Esophagus squamous epithelium (tissue), 5 donors: ENCODE measurements at places on chromosomes 7 and 10.

- DNase-seq: no peak
Measured at GRCh38 chr10:98170249-98171117, 36.0 kb downstream of the R3HCC1L start.

DNA sequence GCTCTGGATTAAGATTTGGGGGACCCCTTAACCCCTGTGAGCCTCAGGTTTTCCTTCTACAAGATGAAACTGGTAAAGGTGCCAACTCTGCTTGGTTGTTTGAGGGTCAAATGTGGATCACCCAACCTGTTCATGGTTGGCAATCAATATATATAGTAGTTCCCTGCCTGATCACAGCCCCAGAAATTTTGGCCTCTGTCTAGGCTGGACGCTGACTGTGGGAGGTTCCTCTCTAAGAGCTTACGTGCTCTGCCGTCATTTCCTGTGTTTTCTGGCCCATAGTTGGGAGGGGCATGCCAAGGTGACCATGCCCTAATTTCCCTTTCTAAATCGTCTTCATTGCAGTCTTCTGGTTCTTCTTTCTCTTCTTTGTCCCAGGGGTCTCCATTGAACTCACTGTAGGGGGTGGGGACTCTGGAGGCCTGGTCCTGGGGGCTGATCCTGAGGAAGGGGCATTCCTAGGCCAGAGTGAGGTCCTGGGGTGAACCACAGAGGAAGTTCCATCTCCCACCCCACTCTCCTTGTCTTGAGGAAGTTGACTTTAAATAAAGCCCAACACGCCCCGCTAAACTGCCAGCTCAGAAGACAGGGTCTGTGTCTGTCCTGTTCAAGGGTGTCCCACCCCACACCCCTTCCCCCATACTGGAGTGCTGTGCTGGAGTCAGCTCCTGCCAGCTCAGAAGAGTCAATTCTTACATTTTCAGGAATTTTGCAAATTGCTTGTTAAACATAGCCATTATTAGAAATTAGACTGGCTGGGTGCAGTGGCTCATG lies 98.9 kb upstream of the SDK1 start:
- no peak for DNase-seq

DNA sequence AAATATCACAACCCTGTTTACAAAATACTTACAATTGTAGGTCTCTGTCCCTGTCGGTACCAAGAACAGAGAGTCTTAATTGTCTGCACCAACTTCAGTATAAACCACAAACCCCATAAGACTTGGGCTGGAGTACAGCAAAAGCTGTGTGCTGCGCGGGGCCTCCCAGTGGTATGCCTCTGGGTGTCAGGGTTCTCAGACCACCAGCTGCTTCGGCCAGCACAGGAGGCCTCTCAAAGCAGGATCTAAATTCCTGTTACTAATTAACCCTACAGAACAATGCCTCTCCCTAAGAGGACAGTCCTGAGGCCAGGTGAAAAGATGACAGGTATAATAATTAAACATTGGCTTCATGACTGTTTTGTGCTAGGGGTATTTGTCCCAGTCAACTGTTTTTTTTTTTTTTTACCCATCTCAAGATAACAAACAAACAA lies 957 bp upstream of the SVIL start:
- no peak for DNase-seq

GRCh38 chr7:130461272-130461671 lies 20.5 kb upstream of the CEP41 start:
- DNase-seq: no peak

DNA sequence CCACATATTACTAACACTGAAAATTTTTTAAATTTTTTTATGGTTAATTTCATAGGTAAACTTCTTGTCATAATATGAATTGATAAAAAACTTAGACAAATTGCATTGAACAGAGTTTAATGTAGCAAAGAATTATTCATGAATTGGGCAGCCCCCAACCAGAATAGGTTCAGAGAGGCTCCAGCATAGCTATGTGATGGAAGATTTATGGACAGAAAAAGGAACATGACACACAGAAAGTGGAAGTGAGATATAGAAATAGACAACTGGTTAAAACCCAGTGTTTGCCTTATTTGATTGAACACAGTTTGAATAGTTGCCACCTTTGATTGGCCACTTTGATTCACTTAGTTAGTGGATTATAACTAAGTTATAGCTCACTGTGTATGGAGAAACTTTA lies 87.2 kb downstream of the AHR start:
- no peak for DNase-seq

DNA sequence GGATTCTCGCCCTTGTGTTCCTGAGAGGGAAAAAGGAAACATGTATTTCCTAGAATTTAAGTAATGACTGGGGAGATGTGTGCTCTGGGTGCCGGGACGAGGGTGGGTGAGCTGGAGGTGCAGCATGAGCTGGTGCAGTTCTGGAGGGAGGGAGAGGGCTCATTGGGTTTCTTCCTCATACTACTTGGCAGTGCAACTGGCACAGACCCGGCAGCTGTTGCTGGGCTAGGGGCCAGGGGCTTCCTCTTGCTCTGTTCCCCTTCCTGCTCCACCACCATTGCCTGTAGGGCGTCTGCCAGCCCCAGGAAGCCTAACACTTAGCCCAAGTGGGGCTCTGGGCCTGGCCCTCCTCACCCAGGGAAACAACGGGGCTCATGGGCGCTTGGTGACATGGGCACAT lies 5.9 kb downstream of the RET start:
- DNase-seq: no peak

- DNase-seq: no peak
Measured at GRCh38 chr10:97490592-97490991, 7.6 kb downstream of the MMS19 start.

- no peak for DNase-seq
Measured at GRCh38 chr7:35647171-35647574, 47.8 kb downstream of the HERPUD2 start.

GRCh38 chr7:17362439-17363105 lies 64.1 kb downstream of the AHR start:
- DNase-seq: no peak

GRCh38 chr10:15123749-15124184 lies 26.6 kb downstream of the RPP38 start:
- DNase-seq: no peak

GRCh38 chr7:5714657-5715337 lies 66.7 kb downstream of the RNF216 start:
- no peak for DNase-seq

DNA sequence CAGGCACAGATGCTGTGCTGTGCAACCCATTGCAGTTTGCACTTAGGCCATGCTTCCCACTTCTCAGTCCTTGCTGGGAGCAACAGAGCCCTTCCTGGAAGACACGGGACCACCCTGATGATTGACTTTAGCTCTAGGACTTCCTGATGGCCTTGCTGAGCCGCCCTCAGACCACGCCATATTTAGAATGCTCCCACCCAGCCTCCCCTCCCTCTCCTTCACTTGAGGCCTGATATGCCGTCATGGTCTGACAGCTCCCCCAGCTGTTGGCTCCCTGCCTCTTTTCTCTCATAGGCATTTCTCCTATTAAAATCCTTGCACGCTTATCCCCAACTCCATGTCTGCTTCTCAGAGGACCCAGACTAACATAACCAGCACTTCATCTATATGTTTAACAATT lies 29.4 kb upstream of the GATAD1 start:
- DNase-seq: no peak

- DNase-seq: no peak
Measured at GRCh38 chr7:80161466-80161865, 26.8 kb downstream of the GNAI1 start.

DNA sequence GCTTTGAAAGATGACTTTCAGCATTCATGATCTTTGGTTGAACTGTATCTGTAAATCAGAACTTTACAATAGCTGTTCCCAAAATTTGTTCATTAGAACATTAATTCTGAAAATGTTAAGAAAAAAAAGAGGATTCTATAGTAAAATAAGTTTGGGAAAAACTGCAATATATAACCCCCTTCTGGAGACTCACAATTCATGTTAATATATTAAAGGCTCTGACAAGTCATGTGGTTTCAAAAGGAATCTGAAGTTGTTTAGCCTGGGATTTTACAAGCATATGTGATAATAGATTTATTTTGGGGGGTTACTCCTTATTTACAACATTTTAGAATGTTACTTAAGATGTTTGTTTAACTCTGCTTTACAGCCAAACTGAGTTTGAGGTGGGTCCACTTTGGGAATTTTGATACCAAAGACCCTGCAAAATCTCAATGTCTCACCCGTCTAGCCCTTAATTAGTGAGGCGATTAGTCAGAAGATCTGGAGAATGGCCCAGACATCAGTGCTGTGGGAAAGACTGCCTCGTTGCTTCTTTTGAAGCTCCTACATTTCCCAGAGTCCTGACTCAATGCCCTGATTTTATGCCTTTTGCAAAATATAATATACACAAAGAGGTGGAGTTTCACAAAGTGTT lies 40.0 kb downstream of the CDK1 start:
- DNase-seq: no peak

GRCh38 chr7:40629891-40630290 lies 495.1 kb downstream of the SUGCT start:
- no peak for DNase-seq

GRCh38 chr10:45235798-45236220 lies 79.6 kb downstream of the OR13A1 start:
- DNase-seq: no peak

GRCh38 chr10:128400564-128400963 lies 274.3 kb upstream of the MKI67 start:
- DNase-seq: no peak

GRCh38 chr10:9060314-9060713 lies 1005.8 kb downstream of the GATA3 start:
- no peak for DNase-seq

DNA sequence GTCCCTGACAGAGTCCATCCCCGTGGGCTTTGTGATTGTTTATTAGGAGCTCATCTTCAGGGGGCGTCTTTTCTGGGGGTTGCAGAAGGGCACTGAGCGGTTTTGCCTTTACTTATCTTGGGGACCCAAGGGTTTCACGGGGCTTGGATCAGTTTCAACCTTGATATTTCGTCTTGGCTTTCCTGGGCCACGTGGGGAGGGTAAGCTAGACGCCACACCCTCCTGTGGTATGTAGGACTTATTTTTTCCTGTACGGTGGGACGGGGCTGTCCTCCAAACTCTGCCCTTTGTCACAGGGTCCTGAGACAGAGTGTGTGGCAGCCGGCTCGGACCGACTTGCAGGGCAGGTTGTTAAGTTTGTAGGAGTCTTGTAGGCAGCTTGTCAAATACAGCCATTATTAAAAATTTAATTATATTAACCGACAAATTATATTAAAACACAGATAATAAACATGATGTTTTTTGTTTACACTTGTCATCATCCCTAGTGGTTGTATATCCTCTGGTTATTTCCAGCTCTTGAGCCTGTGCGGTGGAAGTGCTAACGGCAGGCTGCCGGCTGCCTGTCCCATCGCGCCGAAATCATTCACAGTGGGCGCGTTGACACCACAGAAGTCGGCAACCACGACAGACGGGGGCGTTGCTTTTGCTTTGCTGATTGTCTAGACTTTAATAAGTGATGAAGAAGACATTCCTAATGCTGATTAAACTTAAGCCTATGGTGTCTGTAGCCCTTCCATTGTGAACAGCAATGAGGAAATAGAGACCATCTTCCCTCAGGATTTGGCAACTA lies 193.2 kb downstream of the DNAJB6 start:
- DNase-seq: no peak

DNA sequence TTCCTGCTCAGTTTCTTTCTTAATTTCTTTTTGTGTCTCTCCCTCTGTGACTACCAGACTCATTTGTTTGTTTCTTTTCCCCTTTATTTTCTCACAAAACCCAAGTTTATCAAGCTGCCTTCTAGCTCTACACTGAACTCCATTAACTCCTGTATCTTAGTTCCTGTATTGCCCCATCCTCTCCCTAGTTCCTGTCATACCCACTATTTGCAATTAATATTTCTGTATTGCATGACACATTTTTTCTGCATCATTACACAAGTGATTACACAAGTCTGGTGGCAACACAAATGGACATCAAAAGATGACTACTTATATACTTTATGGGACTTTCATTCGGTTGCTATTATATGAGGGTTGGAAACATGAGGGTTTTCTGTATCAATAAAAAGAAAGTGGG lies 26.9 kb upstream of the OR9A4 start:
- DNase-seq: no peak

DNA sequence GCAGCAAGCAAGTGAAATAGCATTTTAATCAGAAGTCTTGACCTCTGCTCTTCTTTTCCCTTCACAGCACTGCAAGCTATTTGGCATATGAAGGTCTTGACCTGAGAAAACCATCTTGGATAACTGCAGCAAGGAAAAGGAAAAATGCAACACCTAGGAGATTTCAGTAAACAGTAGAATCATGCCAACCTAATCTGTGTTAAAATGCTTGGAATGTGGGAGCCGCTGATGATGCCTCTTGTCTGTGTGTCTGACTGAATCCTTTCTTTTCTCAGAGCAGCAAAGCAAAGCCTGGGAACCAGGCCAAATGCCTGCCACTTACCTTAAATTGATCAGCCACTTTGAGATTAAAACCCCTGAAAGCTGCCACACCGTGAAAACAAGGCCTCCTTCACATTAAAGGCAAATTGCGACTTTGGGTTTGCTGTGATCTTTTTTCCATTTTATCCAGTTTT lies 80.4 kb upstream of the CDK6 start:
- DNase-seq: no peak

GRCh38 chr7:48438206-48438605 lies 266.9 kb downstream of the ABCA13 start:
- DNase-seq: no peak

- no peak for DNase-seq
Measured at GRCh38 chr7:38129162-38129561, 48.9 kb upstream of the STARD3NL start.

- no peak for DNase-seq
Measured at GRCh38 chr7:80313067-80313626, 178.5 kb downstream of the GNAI1 start.

- no peak for DNase-seq
Measured at GRCh38 chr10:125057158-125058001, 103.0 kb downstream of the CTBP2 start.

GRCh38 chr10:59754951-59755350 lies 1.7 kb upstream of the MRLN start:
- DNase-seq: no peak

- no peak for DNase-seq
Measured at GRCh38 chr7:77954773-77955555, 156.4 kb downstream of the PHTF2 start.

DNA sequence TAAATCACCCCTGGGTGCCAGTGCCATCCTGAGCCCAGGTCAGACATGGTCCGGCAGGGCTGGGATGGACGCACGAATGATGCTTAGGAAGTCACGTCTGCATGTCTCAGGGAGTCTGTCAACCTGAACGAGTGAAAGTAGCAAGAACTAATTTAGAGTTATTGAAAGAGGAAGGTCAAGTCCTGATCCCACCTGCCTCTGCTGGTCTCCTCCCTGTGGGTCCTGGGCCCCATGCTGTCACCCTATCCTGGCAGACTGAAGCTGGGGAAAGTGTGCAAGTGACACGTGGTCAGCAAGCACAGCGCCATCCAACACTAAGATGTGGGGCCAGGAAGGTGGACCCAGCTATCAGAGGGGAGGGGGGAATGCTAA lies 26.1 kb upstream of the GRID1 start:
- no peak for DNase-seq

DNA sequence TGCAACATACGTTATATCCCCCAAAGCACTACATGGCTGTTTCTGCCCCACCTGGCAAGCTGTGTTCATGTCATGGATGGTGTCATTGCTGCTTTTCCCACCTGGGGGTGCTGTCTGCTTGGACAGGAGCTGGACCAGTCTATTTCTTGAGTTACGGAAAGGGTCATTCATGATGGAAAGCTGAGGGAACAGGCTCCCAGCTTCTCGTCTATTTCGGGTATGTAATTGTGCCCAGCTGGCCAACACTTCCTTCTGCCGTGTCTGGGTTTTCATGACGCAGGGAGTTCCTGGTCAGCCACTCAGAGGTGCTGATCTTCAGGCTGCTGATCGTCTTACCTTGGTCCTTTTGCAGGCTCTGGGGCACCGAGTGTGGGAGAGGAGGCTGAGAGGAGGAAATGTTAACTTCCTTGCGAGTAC lies 8.6 kb downstream of the BTBD16 start:
- no peak for DNase-seq
